ENCODE measurements at places on chromosomes 1 and 21.

GRCh38 chr1:87435484-87435883 lies 106.8 kb downstream of the LMO4 start:
- no peak for DNase-seq

GRCh38 chr1:165073185-165074007 lies 283.1 kb downstream of the LMX1A start:
- no peak for DNase-seq

GRCh38 chr1:3663999-3664699 lies 11.8 kb downstream of the TP73 start:
- no peak for DNase-seq

DNA sequence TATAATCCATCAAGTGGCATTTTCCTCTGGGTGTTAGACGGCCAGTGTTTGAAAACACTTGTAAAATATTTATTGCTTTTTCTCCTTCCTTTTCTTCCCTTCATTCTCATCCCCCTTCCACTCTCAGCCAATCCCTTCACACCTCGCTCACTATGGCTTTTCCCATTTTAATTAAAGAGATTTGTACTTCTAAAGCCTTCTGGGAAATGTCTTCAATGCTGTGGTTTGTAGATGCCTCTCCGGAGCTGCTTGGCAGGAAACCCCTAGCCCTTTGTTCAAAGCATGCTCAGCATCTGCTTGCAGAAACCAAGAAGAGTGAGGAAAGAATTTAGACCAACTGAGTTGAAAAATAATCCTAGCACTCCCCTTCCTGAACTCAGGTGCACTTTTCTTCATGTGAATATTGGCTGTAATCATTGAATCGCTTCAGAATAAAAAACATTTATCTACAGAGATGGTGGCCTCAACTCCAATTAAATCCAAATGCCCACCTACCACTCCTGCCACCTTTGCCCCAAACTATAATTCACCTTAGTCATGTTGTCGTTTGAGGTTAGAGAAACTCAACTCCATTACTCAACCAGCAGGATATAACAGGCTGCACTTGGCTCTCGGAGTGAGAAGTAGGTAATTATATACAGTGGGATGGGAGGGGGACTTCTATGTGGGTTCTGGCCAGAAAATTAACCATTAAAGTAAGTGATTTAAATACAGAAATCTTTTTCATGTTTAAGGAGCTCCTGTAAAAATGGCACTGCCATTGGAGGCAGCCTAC lies 659.4 kb upstream of the CAMK1G start:
- no peak for DNase-seq

DNA sequence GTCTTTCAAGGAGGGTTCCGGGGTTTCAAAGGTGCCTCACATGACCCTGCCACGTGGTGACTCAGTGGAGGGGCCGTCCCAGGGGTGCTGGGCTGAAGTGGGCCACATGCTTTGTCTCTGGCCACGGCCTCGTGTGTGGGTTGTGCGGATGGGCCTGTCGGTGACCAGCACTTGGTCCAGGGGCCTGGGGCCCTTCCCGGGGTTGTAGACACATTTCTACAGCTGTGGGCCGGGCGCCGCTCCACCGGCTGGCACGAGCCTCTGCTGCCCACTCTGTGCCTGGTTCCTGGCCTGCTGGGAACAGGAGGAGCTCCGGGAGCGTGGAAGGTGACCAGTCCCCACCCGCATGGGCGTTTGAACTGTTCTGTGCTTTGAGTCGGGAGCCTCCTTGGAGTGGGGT lies 75.4 kb upstream of the TTC34 start:
- no peak for DNase-seq

DNA sequence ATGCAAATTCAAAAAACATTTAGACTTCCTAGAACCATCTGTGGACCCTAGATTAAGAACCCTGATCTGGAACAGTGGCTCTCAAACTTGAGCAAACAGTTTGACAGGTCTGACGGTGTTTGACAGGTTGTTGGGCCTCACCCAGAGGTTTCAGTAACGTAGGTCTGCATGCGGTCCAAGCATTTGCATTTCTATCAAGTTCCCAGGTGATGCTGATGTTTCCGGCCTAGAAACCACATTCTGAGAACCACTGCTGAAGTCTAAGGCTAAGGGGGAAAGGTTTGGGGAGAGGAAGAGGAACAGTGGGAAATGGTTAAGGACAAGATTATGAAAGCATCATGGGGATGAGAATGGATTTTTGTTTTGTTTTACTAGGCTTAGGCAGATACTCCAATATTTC lies 48.6 kb downstream of the MDM4 start:
- no peak for DNase-seq

- DNase-seq = no peak
Observed at GRCh38 chr1:8089535-8090228, 63.6 kb upstream of the ERRFI1 start.

DNA sequence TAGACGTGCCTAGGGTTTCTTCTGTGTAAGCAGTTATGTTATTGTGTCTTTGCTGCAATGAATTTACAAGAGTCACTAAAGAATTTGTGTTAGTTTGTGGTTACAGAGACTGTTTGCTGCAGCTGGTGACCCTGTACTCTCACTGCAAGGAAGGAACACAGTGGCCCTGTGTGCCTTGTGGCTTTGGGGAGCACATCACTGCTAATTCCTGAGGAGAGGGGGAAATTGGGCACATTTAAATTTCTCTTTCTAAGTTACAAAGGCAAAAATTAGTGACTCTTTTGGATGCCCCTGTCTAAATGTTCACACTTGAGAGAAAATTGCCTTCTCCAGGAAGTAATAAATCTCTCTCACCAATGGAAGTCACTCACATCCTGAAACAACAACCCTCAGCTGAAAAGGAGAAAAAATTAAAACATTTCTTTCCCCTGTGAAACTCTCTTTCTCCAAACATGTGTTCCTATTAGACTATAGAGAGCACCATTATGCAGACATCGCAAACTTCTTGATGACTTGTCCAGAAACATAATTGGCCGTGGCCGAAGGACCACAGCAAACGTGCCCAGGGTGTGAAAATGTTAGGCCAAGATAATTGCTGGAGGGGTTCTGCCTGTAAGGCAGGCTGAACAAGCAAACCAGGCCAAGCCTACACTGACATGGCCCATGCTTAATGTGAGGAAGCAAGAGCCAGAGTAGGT lies 32.3 kb upstream of the SPAG17 start:
- no peak for DNase-seq

- DNase-seq = no peak
Observed at GRCh38 chr1:31776516-31776915, 12.4 kb upstream of the ADGRB2 start.

DNA sequence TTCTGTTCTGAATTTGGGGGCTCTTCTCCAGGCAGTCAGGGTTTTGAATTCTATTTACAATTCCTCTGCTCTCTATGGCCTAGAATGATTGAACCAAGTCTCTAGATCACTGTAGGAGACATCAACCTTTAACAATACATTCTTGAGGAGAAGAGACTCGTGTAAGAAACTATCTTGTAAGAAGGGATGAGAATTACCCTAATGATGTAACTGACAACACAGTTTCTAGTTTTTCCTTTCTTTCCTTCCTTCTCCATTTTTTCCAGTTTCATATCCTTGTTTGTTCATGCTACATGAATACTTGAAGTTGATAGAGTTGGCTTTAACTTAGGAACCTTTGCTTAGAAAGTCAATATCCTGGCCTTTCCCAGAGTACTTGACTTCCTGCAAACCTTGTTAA lies 1.3 kb upstream of the ATP1A1 start:
- DNase-seq = no peak

GRCh38 chr1:235817101-235817728 lies 49.5 kb downstream of the LYST start:
- no peak for DNase-seq

DNA sequence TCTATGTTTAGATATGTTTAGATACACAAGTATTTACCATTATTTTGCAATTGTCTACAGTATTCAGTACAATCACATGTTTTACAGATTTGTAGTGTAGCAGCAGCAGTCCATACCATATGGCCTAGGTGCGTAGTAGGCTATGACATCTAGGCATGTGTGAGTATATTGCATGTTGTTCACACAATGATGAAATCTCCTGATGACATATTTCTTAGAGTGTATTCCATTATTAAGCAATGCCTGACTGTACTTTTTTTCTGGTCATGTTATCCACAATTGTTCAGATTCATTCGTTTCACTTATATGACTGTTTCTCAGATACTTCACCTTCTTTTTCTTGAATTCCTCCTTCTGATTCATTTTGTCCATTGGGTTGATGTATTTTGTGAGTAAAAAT lies 9.9 kb upstream of the BACE2 start:
- DNase-seq = no peak

DNA sequence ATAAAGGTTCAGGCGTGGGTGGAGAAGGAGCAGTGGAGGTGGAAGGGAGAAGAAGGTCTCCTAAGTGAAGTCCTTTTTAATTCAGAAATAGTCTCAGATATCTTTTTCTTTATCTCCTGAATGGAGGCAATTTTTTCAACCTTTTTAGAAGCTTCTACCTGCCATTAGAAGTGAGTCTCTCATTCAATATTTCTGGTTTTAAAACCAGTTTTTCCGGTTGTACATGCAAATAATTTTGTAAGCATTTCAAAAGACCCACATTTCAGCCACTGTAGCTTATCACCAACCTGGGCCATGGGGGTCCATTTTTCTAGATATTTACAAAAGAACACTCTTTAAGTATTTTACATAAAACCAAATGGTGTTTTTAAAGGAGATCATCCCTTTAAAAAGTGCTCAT lies 1280.2 kb downstream of the NCAM2 start:
- no peak for DNase-seq
